Stimulated activated CD8-positive, alpha-beta memory T cell treated with anti-CD3 and anti-CD28 coated beads, Interleukin-4, amount 100 ng/mL, for 1 hour (primary cell): ENCODE measurements at places on chromosomes 11 and 22.

DNA sequence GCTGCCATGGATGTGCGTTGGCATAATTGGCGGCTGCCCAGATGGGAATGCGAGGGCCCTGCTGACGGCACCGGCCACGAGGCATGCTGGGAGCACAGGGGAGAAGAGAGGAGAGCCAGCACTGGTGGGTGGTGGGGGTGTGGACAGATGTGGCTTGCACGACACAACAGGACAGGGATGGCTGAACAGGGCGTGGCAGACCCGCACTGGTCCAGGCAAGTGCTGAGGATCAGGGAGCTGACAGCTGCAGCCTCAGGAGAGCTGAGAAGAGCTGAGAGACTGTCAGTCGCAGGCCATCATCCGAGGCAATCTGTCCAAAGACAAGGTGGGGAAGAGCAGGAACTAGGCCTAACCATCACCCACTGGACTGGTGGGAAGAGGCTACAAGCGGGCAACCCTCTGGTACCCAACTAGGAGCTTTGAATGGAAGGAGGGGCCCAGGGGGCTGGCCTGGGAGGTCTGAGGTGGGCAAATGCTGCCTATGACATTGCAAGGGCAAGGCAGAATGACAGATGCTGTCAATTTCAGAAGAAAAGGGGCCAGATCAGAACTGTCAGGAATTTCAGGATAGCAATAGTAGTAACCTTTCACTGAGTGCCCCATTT, 2.4 kb downstream of the GNB1L start:
- DNase-seq = no peak

- no peak for DNase-seq
Measured at GRCh38 chr11:23539556-23539955, 679.3 kb upstream of the CCDC179 start.

DNA sequence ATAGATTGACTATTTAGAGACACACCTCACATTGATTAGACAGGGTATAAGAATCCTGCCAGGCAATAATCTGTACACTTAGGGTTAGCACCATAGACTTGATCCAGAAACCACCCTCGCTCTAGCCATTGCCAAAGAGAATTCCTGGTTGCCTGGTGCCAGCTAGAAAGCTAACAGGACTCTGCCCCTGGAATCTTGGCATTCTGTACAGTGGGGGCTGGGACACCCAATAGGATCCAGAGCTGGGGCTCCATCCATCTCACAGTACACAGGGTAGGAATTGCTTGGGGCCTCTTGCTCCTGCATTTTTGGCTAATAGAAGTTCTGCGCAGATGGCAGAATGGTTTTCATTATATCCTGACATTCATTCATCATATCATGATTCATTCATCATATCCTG, 3.0 kb upstream of the APLNR start:
- no peak for DNase-seq

- no peak for DNase-seq
Measured at GRCh38 chr11:27420722-27421572, 51.6 kb downstream of the LGR4 start.

DNA sequence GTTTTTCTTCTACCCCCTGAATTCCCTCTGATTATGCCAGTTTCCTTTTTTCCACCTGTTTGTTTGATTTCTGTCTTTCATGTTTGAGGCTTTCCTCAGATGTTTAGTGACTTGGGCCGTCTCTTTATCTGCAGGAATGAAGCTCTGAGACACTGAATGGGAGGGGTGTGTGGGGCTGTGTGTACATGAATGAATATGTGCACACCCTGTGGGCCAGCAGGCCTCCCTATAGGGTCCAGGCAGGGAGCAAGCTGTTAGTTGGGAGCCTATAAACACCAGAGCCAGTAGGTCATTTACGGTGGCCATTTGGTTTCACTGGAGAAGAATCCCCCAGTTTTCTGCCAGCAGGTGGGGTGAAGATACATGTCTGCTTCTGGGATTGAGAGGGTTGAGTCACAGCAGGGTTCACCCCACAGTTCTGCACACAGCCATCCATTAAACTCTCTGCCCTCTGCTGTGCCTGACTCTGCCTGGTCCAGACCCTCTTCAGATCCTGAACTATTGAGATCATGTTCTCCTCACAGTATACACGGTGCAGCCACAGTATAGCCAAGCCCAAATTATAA, 34.8 kb downstream of the BARX2 start:
- DNase-seq = no peak

- no peak for DNase-seq
Measured at GRCh38 chr11:73781303-73781702, 6.4 kb upstream of the MRPL48 start.

- DNase-seq = no peak
Measured at GRCh38 chr22:41286639-41287091, 678 bp upstream of the RANGAP1 start.

- DNase-seq = no peak
Measured at GRCh38 chr11:1978720-1979473, 18.7 kb downstream of the H19 start.

- no peak for DNase-seq
Measured at GRCh38 chr11:14373941-14374646, 15.1 kb upstream of the RRAS2 start.

GRCh38 chr11:5234381-5234834, at the start of gene HBD:
Gene HBD (minus strand): TSS chr11:5234483. CDS start chr11:5234433, 50 bp downstream.
- DNase-seq = no peak

DNA sequence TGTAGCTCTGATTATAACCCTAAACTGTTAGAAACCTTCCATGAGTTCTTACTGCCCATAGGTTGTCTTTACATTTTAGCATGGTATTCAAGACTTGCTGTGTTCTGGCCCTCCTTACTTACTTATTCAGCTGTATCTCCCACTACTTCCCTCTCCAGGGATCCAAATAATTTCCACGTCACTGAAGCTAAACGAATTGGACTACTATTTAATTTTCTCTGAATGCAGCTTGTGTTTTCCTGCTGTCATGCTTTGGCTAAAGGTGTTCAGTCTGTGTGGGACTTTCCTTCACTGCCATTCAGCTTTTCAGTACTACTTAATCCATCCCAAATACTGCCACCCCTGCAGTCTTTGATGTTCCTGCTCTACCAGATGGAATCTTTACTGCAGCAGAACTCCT, 88.3 kb downstream of the UVRAG start:
- DNase-seq = no peak

- DNase-seq = no peak
Measured at GRCh38 chr11:85867751-85868150, 12.6 kb downstream of the CCDC83 start.

GRCh38 chr22:47084226-47084625, 321.8 kb downstream of the TBC1D22A start:
- no peak for DNase-seq

DNA sequence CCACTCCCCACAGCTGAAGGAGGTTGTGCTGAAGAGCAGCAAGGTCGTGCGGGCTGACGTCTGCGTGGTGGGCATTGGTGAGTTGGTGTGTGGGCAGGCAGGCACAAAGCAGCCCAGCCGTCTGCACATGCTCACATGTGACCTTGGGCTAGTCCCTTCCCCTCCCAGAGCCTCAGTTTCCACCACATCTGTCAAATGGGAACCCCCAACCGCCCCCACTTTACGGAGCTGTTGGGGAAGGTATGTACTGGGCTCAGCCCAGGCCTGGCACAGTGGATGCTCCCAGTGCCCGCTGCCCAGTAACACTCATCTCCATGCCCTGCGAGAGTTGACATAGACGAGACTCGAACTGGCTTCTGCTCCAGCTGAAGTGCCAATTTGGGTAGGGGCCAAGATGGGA, 5.1 kb upstream of the LZTR1 start:
- DNase-seq = no peak

DNA sequence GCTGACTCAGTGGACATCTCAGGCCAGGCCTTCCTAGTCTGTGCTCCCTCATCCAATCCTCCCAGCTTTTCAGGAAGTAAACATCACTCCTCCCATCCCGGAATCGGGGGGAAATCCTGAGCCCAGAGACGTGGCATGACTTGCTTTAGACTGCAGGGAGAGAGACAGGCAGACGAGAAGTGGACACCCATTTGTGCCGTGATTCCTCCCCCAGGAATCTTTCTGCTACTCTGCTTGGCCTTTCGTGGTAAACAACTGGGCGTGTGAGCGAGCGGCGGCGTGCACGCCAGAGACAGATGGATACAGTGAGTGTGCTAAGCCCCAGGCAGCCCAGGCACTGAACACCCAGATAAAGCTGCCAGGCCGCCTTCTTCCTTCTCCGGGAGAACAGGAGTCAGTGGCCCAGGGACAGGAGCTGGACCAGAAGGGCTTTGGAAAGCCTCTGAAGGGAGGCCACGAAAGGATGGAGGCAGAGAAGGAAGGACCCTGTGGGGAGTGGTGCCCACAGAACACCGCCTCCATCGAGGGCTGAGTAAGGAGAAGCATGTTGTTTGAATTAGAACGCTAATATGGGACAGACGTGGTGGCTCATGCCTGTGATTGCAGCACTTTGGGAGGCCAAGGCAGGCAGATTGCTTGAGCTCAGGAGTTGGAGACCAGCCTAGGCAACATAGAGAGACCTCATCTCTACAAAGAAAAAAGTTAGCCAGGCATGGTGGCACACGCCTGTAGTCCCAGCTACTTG, 53.0 kb upstream of the PRR5 start:
- no peak for DNase-seq

DNA sequence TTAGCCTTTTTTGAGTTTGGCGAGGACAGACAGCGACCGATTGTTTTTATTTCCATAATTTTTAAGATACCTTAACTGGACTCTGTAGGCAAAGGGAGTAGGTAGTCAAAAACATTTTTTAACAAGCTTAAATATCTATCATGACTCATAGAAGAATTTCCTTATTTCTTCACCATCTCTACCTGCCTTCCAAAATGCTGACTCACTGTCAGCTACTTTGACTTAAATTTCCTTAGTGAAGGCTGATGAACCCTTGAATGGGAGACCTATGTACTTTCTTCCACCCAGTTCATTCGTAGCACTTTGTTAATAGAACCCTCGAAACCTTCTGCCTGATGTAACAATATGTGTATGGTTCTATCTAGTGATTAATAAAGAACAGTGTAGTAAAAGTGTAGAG, 1.1 kb upstream of the MTMR2 start:
- DNase-seq = no peak

GRCh38 chr22:30728826-30729225, 34.2 kb downstream of the OSBP2 start:
- DNase-seq = no peak

DNA sequence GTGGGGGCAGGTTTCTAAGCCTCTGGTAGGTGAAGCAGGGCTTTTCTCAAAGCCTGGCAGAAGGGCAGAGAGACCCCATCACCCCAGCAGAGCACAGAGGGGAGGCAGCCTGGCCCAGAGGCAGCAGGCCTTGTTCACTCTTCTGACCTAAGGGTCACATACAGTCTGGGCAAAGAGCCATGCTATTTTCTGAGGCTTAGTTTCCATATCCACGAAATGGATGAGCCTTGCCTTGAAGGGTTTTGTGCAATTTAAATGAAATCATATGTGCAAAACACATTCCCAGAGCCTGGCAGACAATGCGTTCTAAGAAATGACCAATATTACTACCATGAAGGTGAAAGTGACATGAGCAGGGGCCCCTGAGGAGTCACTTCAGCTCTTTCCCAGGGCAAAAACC, 44.5 kb downstream of the HIRA start:
- no peak for DNase-seq

- DNase-seq = no peak
Measured at GRCh38 chr11:119676461-119677020, 52.5 kb downstream of the NECTIN1 start.

GRCh38 chr22:26318975-26319374, 110.1 kb upstream of the ASPHD2 start:
- no peak for DNase-seq

DNA sequence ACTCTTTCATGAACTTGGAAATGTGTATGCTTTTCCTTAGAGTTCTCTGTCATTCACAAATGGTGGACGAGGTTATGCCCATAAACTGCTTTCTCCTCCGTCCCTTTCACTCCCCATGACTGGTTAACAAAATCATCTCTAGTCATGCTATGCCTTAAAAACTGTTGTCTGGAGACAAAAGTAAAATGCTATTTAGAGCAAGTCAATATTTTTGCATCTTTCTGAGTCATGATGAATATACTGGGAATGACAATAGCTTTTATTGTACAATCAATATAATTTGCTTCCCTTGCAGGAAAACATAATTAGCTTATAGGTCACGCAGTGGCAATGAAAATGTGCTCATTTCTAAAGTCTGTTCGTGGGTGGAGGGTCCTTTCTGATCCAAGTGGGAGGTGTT, 216.7 kb upstream of the SORL1-AS1 start:
- no peak for DNase-seq

- DNase-seq = no peak
Measured at GRCh38 chr11:128714123-128714522, 20.3 kb downstream of the FLI1 start.

GRCh38 chr11:94776351-94777321, 8.5 kb downstream of the AMOTL1 start:
- DNase-seq = no peak
